Thyroid gland (tissue), 4 donors: ENCODE measurements at places on chromosomes 6 and 20. TPM values are rescaled to one million over a fixed set of nuclear protein-coding genes. Genes with fewer than 3 reads are reported as not detected.

- no peak for DNase-seq
Observed at GRCh38 chr6:166306378-166307081, 1.7 kb downstream of the PRR18 start.

DNA sequence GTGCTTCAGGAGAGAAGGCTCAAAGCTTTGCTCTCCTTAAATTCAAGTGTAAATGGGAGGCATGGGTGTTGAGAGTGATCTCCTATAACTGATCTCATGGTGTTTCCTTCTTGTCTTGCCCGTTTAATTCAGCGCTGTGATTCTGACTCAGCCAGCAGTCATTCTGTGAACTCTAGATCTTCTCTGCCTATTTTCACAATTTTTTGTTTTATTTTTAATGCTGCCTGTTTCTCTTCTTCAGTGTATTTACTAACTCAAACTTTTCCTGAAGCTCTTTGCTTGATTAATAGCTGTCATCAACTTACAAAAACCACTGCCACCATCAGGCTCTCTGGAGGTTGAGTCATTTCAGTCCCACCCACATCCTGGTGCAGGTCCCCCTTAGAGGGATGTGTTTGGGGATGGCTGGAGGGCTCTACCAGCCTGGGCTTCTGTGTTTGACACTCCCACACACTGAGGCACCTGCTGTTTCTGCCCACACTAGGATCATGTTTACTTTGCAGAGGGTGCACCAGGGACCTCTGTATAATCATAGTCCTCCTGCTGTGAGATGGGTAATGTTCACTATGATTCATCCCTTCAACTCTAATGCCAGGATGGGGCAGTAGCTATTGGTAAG lies 94.0 kb downstream of the SHLD1 start:
- DNase-seq = no peak

SYNGAP1 gene
- total RNA-seq = 12.6 TPM

- no peak for DNase-seq
Observed at GRCh38 chr6:106159531-106159940, 73.4 kb downstream of the PRDM1 start.

DNA sequence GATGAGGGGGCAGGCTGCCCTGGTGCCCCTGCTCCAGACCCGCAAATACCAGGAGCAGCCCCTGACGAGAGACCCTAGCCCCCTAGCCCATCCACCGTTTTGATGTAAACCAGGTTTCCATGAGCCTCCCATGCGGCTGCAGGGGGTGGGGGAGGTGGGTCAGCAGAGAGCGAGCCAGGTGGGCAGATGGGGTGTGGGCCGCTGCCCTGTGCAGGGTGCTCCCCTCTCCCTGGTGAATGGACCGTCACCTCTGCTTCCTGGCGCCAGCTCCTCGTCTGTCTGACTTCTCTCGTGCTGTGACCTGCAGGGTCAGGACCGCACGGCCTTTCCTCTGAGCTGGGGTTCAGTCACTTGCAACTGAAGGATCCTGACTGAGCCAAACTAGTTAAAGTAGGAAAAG lies 15.7 kb upstream of the BHLHE23 start:
- DNase-seq = no peak

DNA sequence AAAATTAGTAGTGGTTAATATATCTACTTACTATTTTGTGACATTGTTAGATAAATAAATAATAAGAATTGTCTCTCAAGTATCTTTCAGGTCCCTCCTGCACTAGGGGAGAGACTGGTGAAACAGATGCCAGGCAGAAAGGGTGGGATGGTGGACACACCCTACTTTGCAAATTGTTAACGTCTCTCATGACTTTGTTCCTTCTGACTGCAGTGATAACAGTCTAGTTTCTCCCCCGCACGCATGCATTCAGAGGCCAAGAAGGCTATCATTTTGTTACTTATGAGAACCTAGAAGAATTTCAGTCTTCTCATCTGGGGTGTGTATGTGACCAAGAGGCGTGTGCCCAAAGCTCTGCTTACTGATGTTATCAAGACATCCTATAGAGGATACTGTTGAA lies 152.3 kb downstream of the EDN1 start:
- no peak for DNase-seq

OR2H1 gene
- not detected for total RNA-seq

PRDM13 gene
- not detected for total RNA-seq

- no peak for DNase-seq
Observed at GRCh38 chr6:16729183-16729691, 32.0 kb downstream of the ATXN1 start.

ADGRF5 gene
- 61.7 TPM for total RNA-seq

- DNase-seq = no peak
Observed at GRCh38 chr20:34164381-34164984, 52.4 kb upstream of the EIF2S2 start.

PBOV1 gene
- not detected for total RNA-seq

DNA sequence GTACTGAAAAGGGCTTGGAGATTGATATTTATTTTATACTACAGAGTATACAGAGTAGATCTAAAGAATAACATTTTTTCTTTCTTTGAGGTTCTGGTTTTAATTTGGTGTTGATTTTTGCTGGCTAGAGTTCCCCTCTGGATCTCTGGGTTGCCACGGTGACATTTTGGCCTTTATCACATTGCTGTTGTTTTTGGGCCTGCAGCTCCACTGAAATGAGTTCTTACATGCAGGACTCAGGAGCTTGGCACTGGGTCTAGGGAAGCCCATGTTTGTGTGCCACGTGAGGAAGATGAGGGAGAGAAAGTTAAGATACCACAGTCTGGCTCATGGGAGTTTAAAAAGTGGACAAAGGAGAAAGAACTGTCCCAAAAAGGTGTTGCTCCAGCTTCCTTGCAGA lies 7.4 kb upstream of the TFAP2C start:
- DNase-seq = no peak

DNA sequence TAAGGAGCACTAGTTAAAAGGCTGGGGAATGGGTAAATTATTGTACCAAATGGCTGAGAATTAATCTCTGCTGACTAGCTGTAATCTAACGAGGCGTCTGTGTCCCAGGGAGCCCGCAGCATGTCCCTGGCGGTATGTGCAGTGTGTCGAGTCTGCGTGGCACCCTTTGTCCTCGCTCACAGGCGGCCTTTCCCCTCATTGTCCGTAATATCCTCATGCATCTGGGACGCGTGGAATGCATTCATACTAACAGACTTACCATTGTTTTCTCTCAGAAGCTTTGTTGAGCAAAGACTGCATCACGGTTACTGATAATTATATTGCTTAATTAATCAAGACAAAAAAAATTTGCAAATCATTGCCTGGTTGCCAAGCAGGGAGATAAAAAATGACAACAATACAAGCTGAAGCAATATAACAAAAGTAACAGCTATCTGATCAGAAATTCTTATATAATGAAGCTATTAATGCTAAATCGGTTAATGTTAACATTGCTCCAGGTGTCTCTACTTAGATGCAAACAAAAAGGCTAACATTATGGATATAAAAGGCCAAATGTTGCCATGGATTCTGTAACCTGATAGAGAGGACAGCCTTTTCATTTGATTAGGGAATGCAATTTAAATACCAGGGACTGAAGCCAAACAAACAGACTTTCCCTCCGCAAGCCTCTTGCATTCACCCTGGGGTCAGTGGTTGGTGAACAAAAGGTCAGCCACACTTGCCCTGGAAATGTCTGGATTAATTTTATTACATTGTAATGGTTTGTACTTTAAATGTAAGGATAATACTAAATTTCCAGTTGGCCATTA lies 124.8 kb downstream of the INSM1 start:
- DNase-seq = no peak

GRCh38 chr6:17478223-17478907 lies 85.0 kb downstream of the CAP2 start:
- no peak for DNase-seq
